ENCODE measurements at places on chromosomes 4 and X.
A peak's percentile ranks its signal among the peaks of the same experiment; 100 is the strongest.

DNA sequence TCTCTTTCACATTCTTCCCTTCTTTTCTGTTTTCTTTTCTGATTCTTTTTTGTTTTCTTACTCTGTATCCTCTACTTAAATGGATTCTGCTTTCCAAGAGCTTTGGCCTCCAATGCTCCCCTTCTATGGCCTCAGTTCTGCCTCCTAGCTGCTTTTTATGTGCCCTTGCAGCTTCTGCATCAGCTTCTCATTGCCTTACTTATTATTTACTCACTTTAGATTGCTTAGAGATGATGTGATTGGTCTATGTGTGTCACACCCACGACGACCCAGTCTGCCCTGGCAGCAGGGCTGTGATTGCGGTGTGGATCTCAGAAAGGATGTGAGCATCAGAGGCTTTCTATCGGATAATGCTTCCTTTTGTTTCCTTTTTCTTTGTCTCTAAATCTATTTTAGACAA lies 71.8 kb upstream of the SMARCA5 start:
- DNase-seq: peak; percentile 57

DNA sequence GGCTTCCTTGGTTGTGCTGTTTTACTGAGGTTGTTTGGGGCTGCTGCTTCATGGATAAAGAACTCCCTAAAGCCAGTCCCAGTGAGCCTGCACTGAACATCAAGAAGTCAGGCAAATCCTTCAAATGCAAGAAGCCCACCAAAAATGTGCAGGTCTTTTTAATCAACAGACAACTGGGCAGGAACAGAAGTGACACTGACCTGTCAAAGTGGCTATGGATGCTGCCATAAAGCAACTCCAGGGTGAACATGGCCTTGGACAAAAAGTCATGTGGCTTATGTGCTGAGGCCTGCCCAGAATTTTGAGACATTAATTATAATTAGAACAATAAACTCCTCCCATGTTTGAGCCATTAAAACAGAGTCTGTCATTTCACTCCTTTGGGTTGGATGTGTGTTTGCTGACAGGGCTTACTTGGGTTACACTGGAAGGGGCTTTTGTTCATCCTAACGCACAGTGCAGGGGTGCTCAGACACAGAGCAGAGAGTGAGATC lies at the start of gene ETDC:
Gene ETDC (plus strand): TSS at position 51 of the 494 bp plus-strand sequence. CDS start 0 bp downstream, at position 51.
- no peak for DNase-seq

DNA sequence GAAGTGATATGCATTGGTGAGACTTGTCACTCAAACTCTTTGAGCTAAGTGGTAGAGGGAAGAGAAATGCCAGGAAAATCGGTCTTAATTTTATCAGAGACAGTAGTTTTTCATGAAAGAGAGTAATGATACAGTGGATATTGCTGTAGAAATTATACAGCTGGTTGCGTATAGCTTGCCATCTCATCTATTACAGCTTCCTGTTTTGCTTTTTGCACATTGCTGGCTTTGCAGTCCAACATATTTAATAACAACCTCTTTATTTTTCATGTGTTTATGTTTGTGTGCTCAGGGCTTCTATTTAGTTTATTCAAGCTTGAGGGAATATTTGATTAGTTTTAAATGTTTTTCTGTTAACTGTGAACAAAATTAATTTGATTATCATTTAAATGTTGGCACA lies 11.5 kb downstream of the SMAD1 start:
- no peak for DNase-seq

DNA sequence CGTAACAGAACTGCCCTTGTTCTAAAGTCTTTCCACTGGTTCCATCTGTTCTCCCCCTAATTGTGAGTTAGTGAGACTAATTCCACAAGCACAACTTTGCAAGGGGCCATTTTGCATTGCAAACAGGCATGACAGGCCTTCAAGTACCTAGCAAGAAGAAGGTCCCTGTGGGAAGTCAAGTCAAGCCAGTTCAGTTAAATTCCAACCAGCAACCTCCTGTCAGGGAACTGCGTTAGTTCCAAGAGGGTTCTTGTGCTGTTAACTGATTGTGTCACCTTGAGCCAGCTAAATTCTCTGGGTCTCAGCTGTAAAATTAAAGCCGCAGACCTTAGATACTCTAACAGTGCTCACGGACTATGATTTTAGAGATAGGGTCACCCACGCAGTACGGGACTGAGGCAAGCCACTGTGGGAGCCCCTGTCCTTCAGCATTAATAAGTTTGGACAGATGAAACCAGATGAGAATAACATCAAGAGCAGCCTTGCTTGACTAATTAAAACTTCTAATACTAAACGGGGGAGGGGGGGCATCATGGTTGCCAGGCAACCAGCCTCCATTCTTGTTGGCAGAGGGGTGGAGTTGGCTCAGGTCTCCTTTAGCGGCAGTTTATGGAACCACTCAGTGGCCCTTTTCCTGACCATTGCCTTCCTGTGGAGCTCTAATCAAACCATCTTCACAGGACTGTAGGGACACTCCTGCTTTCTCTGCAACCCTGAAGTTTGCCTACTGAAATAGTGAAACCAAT lies 24.1 kb upstream of the TMEM150C start:
- no peak for DNase-seq

GRCh38 chrX:13770013-13770535 lies 35.5 kb downstream of the OFD1 start:
- DNase-seq: no peak

- DNase-seq: peak; percentile 51
These were observed 12.6 kb upstream of the MXD4 start for GRCh38 chr4:2274320-2275043.

- DNase-seq: no peak
These were observed 3.1 kb downstream of the LEF1 start for GRCh38 chr4:108165586-108165985.

GRCh38 chrX:49137492-49137891 lies 14.0 kb upstream of the GPKOW start:
- DNase-seq: no peak

- no peak for DNase-seq
These were observed 41.2 kb downstream of the SH3RF1 start for GRCh38 chr4:169229571-169230028.

DNA sequence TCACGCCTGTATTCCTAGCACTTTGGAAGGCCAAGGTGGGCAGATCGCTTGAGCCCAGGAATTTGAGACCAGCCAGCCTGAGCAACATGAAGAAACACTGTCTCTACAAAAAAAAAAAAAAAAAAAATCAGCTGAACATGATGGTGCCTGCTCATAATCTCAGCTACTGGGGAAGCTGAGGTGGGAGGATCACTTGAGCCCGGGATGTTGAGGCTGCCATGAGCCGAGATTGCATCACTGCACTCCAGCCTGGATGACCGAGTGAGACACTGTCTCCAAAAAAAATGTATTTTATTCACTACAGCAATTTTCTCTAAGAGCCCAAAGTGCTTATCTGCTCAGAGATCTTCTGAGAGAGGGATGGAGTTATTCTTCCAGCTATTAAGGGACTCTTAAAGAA lies 215.8 kb upstream of the PPP3CA start:
- DNase-seq: no peak

DNA sequence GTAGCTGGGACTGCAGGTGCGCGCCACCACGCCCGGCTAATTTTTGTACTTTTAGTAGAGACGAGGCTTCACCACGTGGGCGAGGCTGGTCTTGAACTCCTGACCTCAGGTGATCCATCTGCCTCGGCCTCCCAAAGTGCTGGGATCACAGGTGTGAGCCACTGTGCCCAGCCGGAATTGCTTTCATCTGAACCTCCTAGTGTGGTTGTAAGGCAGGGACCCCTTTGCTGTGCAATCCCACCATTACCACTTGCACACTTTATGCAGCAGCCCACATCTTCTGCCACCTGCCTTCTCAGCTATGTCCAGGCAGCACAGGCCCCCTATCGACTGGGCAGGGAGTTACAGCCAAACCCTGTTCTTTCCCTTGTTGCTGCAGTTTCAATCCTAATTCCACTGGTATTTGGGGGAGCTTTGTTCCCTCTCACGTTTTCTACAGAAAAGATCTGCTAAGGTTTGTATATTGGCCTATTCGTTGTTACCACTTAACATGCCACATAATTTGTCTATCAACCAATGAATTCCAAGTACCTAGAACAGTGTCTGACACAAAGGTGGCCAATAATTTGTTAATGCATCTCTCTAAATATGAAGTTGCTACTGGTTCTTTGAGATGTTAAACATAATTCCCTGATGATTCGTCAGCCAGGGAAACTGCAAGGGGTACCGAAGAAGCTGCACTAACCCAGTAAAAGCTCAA lies 6.5 kb downstream of the RPL39 start:
- no peak for DNase-seq

- no peak for DNase-seq
These were observed 26.5 kb upstream of the TSR2 start for GRCh38 chrX:54413753-54414152.

- DNase-seq: no peak
These were observed 158.9 kb downstream of the MID1IP1 start for GRCh38 chrX:38960137-38960536.

DNA sequence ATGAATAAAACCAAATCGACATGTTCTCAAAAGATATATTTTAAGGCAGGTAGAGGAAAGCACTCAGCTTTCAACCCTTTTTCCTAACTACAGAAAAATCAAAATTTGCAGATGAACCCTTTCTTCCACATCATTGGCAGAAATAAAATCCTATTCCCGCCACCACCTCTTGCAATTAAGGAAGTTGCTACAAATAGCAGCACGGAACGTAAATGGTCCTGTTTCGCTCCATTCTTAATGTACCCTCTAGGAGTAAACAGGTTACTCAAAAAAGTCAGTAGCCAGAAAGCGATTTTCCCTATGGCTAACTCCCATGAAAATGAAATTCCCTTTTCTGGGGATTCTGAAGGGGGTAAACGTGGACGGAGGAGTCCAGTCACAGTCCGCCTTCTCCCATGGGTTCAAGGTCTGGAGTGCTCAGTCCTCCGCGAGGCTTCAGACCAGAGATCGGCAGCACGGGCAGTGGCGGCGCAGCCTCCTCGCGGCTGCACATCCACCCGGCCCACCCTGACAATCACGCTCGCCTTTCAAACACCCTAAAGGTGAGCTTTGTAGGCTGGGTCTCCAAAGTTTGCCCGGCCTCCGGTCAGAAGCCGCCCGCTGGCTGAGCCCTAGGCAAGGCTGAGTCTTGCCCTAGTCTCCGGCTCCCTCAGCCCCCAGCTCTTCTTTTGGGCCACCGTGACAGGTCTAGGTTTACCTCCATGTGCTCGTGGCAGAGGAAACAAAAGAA lies 1.8 kb downstream of the ATP11C start:
- DNase-seq: peak; percentile 12

- no peak for DNase-seq
These were observed 23.8 kb downstream of the FGFBP1 start for GRCh38 chr4:15914736-15915135.

GRCh38 chr4:174444390-174444789 lies 77.9 kb downstream of the HPGD start:
- DNase-seq: no peak

DNA sequence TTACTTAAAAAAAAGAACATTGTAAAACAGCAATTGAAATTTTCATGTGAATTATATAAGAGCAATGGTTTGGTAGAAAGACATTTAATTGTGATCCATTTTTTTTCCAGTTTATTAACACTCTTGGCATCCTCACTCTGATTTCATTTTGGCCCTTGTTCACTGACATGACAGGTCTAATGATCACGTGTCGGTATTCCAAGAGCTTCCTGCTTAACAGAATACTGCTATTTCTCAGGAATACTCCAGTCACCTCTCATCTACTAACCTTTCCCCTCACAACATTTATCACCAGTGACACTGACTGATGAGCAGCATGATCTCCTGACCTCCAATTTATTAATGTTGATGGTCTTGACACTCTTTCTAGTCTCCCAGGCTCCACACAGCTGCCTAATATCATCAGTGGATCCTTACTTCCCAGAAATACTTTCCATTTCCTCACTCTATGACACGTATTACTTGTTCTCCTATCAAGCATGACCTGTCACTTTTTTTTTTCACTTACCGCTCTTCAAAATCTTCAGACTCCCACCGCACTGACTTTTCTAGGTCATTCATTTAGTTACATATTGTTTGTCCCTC lies 847.8 kb upstream of the SLIT2 start:
- no peak for DNase-seq

DNA sequence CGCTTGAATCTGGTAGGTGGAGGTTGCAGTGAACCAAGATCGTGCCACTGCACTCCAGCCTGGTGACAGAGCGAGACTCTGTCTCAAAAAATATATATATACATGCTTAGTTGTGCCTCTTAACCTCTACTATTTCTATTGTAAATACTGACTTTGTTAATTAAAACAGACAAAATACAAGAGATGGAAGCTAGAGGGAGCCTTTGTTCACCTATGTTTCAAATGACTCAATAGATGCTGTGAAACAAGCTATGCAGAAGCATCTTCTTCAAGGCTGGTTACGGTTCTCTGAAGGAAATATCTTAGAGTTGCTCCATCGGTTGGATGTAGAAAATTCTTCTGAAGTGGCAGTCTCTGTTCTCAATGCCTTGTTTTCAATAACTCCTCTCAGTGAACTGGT lies 6.2 kb downstream of the NCAPG start:
- DNase-seq: no peak

DNA sequence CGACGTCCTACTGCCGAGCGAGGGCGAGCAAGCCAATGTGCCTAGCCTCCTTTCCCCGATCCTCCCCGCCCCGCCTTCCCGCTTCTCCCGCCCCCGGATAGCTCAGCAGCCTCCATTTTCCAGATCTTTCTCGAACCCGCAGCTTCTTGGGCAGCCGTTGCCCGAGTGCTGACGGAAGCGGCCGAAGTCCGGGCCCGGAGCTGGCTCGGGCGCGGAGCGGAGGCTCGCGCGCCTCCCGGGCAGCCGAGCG lies 172 bp upstream of the HSPA4L start:
- DNase-seq: peak; percentile 96

DNA sequence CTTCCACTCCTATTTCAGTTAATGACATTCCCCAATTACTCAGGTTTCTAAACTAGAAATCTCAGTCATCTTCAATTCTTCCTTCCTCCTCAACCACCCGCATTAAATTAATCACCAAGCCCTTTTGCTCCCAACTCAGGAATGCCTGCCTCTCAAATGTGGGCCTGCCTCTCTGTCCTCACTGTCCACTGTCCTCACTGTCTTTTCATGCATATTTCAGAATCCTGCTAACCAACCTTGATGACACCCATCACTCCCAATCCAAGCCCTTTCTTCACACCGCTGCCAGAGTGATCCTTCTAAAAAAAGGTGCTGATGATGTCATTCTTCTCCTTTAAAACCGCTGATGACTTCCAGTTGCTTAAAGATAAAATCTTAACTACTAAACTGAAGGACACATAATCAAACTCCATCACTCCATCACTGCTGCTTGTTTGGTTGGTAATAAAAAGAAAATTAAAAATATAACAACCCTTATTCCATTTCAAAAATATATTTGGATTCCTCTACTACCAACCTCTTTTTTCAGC lies 5.1 kb upstream of the APBB2 start:
- DNase-seq: no peak

- no peak for DNase-seq
These were observed 228.5 kb downstream of the AFF2 start for GRCh38 chrX:148728901-148729300.
